ENCODE measurements at places on chromosomes 3 and 15.

DNA sequence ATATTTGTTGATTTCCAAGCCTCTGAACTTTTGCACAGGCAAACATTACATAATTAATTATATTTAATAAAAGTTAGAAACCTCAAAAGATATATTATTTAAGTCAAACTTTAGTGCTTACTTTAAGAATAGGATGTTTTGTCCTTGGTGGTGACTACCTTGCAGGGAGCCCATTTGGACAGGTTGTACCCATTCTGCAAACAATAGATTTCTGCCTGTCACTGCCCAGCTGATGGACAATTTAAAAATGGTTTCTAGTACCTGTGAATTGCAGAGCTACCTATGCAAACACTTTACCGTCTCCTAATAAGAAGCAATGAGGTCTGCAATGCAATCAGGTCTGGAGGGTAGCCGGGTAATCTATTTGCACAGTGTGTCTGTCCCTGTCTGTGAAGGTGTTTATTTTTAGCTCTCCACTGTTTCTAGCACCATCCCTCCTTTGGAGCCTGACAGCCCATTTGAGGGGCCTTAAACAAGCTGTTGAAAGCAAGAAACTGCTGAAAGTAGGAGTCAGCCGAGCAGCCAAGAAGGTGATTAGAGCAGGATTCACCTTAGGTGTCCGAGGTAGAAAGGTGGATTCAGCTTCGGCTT, 556.2 kb upstream of the CFAP20DC start:
- no peak for DNase-seq

DNA sequence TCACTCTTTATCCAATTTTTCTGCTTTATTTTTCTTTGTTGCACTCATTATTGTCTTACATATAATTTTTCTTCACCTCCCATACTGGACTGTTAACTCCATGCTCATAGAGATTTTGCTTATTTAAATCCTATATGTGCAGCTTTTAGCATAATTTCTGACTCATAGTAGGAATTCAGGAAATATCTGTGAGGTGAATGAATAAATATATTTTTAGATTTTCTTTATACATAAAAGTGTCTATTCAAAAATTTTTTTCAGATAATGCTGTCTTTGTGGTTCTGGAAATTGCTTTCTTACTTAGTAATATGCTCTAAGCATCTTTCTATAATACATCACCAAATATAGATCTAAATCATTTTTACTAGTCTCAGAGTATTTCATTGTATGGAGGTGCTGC, 191.8 kb upstream of the SUCLG2 start:
- no peak for DNase-seq

DNA sequence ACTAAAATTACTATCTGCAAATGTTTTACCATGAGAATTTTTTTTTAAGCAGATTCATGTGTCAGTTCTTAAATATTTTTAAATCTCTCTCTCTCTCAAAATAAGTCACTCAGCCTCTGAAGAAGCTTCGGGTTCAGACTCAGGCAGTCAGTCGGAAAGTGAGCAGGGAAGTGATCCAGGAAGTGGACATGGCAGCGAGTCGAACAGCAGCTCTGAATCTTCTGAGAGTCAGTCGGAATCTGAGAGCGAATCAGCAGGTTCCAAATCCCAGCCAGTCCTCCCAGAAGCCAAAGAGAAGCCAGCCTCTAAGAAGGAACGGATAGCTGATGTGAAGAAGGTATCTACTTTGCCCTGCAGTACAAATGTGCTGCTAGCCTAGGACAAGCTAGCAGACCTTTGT, 24.1 kb downstream of the CHD2 start:
- DNase-seq = no peak

GRCh38 chr3:101725890-101726275, 1.5 kb downstream of the CEP97 start:
- DNase-seq = no peak

DNA sequence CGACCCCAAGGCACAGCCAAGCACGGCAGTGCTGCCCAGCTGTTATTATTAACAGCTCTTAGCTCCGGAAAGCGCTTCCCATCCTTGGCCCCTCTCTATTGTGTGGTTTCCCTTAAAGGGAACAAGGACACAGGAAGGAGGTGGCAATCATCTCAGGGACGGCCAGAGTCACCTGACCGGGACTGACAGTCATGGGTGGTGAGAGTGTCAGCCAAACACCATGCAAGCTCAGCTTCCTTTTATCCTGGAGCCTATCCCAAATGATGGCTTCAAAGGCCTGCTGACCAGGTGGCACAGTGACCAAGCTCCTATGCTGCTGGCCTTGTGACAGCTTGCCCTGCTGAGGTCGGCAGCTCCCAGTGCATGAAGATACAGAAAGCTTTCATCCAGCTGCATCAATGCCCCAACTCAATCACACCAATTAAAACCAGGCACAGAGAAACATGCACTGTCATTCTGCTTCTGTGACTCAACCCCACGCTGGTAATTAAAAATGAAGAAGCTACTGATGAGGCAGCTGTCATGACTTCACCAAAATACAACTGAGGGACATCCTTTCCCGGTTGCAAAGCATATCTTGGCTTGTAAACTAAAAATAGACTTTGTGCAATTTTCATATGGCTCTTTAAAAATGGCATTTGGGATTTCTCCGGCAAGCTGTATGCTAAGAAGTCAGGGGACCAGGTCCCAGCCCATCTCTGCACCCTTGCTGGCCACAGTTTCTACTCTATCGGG, 34.0 kb downstream of the PCSK6 start:
- no peak for DNase-seq

DNA sequence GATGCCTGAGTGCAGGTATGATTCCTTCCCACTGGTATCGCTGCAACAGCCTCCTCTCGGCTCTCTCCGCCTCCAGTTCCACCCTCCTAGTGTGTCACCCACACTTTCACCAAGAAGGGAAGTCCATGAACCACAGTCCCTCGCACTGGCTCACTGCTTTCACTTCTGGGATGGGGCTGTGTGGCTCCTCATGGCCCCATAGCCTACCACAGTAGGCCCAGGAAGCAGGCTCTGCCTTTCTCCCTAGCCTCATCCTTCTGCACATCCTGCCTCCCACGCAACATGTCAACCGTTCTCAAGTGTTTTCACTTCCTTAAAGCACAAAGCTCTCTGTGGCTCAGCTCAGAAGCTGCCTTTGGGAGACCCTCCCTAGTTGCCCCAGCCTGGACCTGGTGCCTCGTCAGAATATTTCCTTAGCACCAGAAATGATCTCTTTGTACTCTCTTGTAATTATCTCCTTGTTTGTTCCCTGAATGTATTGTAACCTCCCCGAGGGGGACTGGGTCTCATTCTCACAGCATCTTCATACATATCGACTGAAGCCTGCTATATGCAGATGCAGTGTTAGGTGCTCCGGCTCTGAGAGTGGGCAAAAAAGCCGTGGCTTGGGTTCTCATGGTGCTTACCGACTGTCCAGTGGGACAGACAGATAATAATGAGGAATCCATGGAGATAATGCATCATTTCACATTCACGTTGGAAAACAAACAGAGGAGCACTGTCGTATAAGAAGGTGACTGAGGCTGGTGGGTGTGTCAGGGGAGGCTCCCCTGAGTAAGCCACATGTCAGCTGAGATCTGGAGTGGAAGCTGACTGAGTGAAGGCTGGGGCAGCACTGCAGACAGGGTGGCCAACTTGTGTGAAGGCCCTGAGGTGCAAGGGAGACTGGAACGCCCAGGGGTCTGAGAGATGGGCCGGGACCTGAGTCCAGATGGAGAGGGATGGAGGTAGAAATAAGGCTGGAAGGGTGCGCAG, 107.1 kb downstream of the DGKG start:
- DNase-seq = no peak

- DNase-seq = no peak
These were observed 145.1 kb downstream of the VGLL4 start for GRCh38 chr3:11498646-11499045.

DNA sequence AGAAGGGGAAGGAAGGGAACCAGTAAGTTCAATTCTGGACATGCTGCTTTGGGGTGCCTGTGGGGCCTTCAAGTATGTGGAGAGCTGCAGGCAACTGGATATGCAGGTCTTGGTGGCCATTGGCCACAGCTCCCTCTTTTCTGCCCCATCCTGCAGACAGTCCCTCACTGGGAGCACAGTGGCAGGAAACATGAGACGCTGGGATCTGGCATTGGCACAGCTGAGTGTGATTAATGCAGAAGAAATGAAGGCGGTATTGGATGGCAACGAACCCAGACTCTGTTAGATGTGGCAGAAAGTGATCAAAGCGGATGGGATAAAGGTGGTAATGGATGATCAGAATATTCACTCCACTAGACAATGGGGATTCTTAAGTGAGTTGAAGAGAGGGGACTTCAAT, 23.2 kb upstream of the VPS8 start:
- DNase-seq = no peak

Data from T-helper 2 cell (primary cell).